ENCODE measurements at places on chromosomes 1 and 21.

DNA sequence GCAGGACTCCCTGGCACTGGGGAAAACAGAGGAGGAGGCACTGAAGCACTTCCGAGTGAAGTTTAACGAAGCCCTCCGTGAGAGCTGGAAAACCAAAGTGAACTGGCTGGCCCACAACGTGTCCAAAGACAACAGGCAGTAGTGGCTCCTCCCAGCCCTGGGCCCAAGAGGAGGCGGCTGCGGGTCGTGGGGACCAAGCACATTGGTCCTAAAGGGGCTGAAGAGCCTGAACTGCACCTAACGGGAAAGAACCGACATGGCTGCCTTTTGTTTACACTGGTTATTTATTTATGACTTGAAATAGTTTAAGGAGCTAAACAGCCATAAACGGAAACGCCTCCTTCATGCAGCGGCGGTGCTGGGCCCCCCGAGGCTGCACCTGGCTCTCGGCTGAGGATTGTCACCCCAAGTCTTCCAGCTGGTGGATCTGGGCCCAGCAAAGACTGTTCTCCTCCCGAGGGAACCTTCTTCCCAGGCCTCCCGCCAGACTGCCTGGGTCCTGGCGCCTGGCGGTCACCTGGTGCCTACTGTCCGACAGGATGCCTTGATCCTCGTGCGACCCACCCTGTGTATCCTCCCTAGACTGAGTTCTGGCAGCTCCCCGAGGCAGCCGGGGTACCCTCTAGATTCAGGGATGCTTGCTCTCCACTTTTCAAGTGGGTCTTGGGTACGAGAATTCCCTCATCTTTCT is 75.5 kb downstream of the PIK3CD start:
- no peak for DNase-seq

DNA sequence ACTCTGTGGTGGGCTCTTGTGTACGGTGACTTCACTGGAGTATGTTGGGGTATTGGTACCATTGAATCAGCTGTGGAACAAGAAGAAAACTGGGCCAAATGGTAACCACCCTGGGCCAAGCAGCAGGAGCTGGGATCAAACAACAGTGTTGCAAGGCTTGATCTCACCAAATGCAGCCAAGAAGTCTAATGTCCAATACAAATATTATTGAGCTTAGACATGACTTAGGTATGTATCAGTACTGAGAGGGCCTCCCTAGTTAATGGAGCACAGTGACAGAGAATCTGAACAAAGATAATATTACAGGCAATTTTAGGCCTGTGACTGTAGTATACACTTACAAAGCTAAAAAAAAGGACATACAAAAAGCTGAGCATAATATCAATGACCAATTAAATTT is 604.8 kb downstream of the PLA2G4A start:
- DNase-seq, result no peak

GRCh38 chr1:178092878-178093493 is 918 bp upstream of the RASAL2 start:
- peak; percentile 30 for DNase-seq

GRCh38 chr1:224433041-224433691 is 1.4 kb downstream of the WDR26 start:
- peak; percentile 14 for DNase-seq

DNA sequence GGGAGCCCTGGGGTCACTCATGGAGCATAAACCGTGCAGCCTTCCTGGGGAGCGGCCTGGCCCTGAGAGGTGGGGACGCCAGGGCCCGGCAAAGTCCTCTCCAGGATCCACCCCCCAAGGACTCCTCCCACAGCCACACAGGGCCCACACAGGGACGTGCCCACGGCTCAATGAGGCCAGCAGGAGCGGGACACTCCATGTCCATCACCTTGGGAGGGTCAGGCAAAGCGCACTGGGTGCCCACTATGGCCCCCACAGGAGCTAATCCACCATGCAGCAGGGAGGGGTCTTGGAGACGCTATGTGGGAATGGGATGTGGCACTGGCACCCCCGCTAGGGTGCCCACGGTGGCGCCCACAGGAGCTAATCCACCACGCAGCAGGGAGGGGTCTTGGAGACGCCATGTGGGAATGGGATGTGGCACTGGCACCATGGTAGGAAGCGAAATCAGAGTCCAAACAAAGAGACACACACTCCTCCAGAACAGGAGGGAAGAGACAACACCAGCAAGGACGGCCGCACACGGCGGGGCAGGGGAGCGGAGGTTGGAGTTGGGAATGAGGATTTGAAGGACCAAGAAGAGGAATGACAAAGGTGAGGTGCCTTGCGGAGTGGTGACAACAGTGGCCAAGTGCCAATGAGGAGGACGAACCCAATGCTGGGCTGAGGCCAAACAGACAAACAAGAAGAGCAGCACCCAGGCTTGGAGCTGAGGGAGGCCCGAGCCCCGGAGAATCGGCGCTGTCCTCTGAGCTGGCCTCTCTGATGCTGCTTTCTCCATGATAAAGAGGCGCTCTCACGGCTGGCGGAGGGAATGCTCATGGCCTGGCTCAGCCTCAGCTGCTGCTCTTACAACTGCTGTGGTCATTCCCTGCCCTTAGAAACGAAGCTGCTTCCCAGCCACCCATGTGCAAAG is 18.1 kb upstream of the SLC19A1 start:
- DNase-seq, result no peak

DNA sequence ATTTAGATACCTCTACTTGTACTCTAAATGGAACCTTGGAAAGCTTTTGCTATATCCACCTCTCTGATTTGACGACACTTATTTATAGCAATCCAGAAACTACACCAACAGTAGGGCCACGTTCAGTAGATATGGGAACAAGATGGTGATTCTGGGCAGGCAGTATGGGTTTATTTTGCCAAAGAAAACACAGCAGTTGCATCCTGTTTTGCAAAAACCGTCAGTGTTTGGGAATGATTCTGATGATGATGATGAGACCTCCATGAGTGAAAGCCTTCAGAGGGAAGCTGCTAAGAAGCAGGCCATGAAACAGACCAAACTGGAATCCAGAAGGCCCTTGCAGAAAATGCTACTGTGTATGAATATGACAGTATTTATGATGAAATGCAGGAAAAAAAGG is 41.5 kb upstream of the NEXN start:
- DNase-seq, result no peak

DNA sequence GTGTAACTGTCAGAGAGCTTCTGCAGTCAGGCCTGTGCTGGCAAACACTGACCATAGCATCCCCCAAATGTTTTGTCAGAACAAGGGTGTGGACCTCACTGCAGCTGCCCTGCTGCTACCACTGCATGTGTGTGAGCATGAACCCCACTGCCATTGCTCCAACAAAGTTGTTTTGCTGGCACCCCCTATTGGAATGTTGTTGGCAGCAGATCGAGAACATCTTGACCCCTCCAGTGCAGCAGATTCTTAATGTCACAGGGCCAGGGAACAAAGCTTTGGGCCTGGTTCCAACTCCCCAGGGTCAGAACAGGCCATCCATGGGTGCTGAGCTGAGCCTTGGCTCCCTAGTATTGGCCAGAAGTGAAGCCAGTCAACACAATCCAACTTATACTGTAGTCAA is 1537.4 kb downstream of the NCAM2 start:
- DNase-seq, result no peak

DNA sequence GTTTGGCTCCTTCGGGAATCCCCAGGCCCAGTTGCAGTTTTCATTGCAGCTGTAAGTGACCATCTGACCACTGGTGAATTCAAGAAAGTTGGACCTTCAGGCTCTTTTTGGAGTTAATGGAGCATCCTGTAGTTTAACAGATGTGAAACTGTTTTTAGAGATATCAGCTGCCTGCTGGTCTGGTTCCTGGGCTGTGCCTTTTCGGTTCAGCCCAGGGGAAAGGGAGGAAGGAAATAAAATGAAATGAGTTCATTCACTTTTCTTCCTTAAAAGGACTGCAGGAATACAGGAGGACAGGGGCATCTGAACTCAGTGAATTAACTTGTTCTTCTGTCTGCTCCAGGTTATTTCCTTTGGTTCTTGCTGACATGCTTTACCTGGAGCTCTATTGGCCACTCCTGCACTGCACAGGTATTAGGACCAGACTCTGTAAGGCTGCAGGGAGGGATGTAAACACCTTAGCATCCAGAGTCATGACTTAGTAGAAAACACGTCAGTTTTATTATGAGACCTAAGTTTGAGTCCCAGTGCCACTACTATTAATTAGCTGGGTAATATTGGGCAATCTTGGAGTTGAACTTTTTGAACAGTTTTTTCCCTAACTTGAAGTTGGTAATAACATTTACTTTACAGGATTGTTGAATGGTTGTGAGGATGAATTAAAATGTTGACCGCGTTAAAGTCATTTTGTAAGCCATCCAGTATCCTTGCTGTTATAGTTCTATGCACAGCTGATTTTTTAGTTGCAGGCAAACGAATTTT is 83.6 kb downstream of the LRRC8D start:
- no peak for DNase-seq

DNA sequence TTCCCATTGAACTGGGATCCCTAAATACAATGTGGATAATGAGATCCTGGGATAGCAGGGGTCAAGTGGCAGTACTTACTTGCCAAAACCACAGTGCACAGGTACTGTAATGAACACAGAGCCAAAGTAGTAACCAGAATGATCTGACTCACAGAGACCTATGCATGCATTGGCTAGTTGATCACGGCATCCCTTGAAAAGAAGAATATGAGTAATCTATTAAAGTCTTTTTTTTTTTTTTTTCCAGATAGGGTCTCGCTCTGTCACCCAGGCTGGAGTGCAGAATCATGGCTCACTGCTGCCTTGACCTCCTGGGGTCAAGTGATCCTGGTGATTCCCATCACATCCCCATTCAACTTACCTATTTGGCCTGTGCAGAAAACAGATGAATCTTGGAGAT is 29.4 kb upstream of the EIF4G3 start:
- DNase-seq, result no peak

- DNase-seq, result peak; percentile 74
Measured at GRCh38 chr1:24966724-24967346, 36.8 kb upstream of the RUNX3 start.

- DNase-seq, result no peak
Measured at GRCh38 chr1:240511789-240512188, 100.2 kb downstream of the GREM2 start.

GRCh38 chr21:15616864-15617574 is 112.8 kb upstream of the USP25 start:
- DNase-seq, result no peak

GRCh38 chr1:86318436-86318835 is 77.7 kb downstream of the ODF2L start:
- DNase-seq, result no peak

DNA sequence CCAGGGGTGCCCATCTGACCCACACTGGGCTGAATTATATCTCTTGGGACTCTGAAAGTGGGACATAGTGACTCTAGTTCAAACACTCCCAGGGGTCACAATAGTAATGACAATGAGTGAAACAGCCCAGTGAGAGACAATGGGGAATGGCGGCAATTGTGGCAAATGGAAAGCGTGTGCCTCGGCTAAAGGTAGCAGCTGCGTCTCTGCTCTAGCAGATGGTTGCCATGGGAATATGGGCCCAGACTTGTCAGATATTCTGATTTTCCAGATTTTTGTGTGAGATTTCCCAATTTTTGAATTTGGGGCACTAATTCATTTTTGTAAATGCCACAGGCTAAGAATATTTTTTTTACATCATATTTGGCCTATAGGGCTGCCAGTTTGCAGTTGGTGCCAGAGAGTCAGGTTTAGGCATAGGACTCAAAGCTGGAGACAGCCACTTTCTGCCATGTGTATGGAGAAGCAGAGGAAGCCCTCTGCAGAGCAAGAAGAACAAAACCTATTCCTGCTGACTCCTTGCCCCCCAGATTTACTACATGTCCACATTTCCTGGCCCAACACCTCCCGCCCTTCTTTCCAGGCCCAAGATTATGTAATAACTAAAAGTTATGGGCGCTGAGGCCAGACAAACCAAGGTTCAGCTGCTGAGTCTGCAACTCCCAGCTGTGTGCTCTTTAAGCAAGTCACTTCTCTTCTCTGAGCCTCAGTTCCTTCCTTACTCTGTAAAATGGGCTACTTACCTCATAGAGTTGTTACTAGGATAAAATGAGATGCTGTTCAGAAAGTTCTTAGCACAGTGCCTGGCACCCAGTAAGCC is 21.6 kb upstream of the PTP4A2 start:
- no peak for DNase-seq

DNA sequence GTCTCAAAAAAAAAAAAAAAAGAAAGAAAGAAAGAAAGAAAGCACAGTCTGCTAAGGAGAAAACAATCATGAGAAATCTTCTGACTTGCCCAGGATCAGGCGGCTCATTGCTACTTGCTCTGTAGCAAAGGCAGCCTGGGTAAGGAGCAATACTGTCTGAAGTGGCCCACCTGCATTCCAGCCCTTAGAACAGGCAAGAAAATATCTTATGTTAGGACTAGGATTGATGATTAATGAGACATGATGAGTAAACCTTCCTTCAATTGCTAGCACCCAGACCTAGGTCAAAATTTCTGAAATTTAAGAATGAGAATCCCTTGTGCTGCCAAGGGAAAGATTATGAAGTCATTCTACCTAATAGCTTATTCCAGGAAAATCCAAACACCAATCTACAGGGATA is 140.8 kb downstream of the DSCAM start:
- DNase-seq, result no peak

DNA sequence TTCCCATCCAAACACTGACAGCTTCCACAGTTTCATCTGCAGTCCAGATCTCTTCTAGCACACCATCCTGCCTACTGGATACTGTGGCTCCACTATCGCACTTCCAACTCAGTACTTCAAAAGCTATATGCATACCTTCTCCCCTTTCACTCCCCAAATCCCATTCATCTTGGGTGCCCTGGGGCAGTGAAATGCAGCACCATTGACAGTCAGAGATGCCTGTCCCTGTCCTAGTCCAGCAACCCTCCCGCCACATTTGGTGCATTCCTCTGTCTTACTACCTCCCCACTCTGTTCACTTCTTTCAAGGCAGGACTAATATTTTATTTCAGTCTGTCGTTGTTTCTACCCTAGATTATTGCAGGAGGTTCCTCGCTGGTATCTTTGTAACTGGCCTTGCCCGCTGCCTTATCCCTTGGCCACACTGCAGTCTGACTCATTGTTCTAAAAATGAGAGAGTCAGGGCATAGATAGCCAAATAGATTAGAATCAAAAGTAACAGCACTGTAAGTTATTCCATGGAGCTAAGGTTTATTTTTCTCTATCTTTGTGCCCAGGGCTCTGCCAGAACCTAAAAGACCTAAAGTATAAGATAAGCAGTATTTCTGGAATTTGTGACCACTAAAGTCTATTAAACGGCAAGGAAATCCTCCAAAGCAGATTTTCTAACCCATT is 96.7 kb downstream of the ESRRG start:
- DNase-seq, result no peak

- DNase-seq, result no peak
Measured at GRCh38 chr1:229803626-229804217, 177.7 kb downstream of the URB2 start.

- DNase-seq, result no peak
Measured at GRCh38 chr1:220751111-220751510, 3.0 kb downstream of the MTARC2 start.

GRCh38 chr1:5991381-5992025 is 722 bp downstream of the NPHP4 start:
- peak; percentile 89 for DNase-seq

Measured in GM20000 (cell line).